ENCODE measurements at places on chromosomes 6 and 20. TPM values are rescaled to one million over a fixed set of nuclear protein-coding genes. Genes with fewer than 3 reads are reported as not detected.

The CST1 gene
- not detected for total RNA-seq

The BMP6 gene
- total RNA-seq, result not detected

The ASIP gene
- not detected for total RNA-seq

The CDKAL1 gene
- 20.5 TPM for total RNA-seq

The KCNK5 gene
- total RNA-seq, result 1.1 TPM

GRCh38 chr20:55632592-55632991, 372.7 kb downstream of the CBLN4 start:
- no peaks in the 10 kb centered on the region for H3K4me1 ChIP-seq
- no peak for DNase-seq
- no peak overlapping the region for H3K4me3 ChIP-seq
- H3K27ac ChIP-seq, result no peak overlapping the region
- peaks cover 4% of the 10 kb centered on the region for H3K27me3 ChIP-seq

DNA sequence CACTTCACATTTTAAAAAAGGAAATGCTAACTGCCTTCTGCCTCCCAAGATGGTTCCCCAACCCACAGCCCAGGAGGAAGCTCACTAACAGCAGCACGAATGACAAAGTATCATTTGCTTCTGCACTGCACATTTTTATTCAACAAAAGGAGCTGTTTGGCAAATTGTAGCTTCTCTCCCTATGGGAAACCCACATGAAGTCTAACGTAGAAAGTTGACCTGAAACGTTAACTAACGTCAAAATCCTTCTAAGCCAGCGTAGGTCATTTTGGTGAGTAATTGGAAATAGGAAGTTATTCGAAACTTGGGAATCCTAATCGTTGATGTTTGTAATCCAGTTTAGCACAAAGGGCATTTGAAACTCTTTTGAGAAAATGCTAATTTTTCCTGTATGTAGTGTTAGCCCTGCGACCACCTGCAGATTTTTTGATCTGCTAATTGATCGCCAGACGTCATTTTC, 2.9 kb downstream of the SALL4 start:
- no peaks in the 10 kb centered on the region for H3K36me3 ChIP-seq
- no peak overlapping the region for H3K27ac ChIP-seq
- peaks cover 33% of the 10 kb centered on the region for H3K27me3 ChIP-seq
- H3K4me3 ChIP-seq, result no peak overlapping the region

Data from T-cell (primary cell).